AG04449 (cell line): ENCODE measurements at places on chromosomes 4 and X.

GRCh38 chr4:16754104-16754503 lies 144.3 kb downstream of the LDB2 start:
- DNase-seq = no peak

DNA sequence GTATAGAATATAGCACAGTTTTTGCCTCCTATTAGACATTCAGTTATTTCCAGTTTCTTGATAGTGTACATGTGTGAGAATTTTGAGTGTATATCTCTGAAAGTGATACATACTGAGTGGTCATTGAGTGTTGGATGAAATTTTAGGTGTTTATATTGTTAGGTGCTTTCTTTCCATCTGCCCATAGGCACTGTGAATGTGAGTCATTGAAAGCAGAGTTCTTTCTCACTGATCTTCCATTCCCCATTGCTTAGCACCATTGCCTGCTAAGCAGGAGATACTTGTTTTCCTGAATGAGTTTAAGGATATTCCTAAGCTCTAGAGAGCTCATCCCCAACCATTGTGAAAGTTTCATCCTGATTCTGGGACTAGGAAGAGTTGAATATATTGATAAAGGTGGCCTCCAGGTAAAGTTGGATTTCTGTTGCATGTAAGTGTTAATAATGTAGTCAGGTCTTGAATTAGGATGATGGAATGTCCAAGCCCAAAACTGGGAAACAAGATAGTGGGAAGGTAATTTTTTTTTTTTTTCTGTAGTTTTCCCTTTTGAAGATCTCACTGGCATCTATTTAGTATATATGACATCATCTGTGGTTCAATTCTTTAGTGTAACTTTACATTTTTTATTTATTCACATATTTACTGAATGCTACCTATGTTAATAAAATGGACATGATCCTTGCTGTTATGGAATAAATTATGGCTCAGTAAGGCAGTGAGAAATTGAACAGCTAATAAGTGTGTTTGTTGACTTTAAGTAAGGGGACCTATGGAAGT lies 22.1 kb downstream of the UBE2K start:
- DNase-seq = no peak

- no peak for DNase-seq
These were observed 66.3 kb upstream of the ADGRG2 start for GRCh38 chrX:19188566-19188965.

DNA sequence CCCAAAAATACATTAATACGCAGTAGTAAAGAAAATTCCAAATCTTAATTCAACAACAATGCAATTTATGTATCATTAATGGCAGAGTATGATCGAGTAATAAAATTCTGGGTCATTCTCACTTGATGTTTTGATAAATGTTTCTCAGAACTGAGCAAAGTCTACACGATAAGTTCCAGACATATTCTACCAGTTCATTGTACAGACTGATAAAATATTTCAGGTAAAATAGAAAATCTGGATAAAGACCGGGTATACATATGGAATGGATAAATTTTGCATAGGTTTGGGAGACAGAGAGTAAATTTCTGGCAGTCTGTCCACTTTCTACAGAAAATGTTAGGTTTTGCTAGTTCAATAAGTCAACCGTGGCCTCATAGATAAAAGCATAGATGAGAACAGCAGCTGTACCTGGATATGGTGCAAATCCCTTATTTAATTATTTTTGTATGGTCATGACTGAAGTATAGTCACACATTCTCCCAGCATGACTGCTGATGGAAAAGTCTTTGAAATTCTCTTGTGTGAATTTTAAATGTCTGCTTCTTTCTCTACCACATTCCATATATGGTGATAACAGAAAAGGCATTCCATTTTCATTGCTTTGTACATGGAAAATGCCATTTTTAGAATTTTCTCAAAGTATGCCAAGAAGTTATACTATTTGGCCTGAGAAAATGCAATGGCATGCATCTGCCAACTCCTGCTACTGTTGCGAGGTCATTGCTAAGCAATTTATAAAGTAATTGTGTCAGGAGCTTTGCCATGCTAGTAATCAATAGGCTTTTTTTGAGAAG lies 301.9 kb upstream of the ARSJ start:
- peak; percentile 87 for DNase-seq

DNA sequence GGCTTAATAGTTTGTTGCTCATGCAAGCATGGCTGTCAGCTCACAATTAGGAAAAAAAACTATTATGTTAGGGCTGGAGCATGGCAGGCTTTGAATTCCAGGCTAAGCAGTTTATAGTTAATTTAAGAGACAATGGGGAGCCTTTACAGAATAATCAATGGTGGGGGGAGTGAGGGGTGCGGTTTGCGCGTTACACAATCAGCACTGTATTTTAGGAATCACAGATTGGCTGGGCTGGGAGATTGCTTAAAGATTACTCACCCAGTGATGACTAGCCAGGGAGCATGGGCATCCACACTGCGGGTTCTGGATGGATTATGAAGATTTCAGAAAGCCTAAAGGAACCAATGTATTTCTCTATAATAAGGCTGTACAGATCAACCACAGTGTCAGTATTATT lies 186.6 kb downstream of the SOX3 start:
- DNase-seq = no peak

DNA sequence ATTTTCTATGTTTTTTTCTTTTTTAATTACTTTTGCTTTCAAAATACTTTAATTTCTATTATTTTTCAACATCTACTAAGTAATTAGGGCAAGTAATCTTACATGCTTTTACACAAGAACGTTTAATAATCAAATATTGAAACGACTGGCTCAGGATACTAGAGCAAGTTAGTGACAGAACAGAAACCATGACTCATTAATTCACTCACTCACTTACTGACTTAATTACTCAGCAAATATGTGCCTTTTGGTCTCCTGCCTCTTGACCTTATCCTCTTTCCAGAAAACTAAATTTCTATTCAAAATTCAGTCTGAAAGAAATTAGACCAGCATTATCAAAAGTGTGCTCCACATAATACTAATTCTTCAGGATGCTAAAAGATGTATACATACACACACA lies 314.9 kb upstream of the TEX13C start:
- DNase-seq = no peak

- DNase-seq = no peak
These were observed 133.4 kb downstream of the ATG4A start for GRCh38 chrX:108224727-108225621.

DNA sequence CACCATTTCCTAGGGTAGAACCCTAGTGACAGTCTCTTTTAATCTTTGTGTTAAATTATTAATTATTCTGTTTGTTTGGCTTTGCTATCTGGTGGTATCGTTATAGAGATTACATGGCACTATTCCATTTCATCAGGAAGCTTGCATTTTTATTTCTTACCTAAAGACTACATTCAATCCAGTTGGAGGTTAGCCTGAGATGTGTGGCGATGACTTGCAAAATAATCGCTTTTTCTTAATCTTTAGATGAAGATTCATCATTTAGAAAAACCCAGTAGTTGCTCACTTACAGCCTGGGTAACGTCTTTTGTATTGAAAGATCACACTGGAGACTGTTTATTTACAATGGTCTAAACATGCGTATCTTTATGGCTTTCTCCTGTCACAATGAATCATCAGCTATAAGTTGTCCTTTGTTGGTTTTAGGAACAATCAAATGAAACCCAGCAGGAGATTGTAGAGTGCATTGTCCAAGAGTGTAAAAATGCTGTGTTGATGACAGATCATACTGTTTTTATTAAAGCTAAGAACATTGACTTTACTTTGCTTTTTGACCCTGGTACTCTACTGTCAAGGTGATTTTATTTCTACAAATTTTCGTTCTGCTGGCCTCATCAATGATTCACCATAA lies 281.7 kb upstream of the PITX2 start:
- DNase-seq = no peak

- no peak for DNase-seq
These were observed 883 bp upstream of the PPM1K start for GRCh38 chr4:88285235-88285653.
